ENCODE measurements at places on chromosomes 7 and 10. TPM values are rescaled to one million over a fixed set of nuclear protein-coding genes. Genes with fewer than 3 reads are reported as not detected.

- H3K36me3 ChIP-seq = no peaks in the 10 kb centered on the region
- no peaks in the 10 kb centered on the region for H3K27me3 ChIP-seq
- H3K4me3 ChIP-seq = no peak overlapping the region
- H3K27ac ChIP-seq = peak overlapping the region; percentile 81
- DNase-seq = peak; percentile 40
- peaks cover 33% of the 10 kb centered on the region for H3K4me1 ChIP-seq
Observed at GRCh38 chr7:2099048-2099957, 133.4 kb downstream of the MAD1L1 start.

GRCh38 chr7:77330169-77330882, 85.8 kb downstream of the GSAP start:
- H3K36me3 ChIP-seq = no peaks in the 10 kb centered on the region
- H3K4me1 ChIP-seq = peaks cover 52% of the 10 kb centered on the region
- H3K27me3 ChIP-seq = no peaks in the 10 kb centered on the region

GRCh38 chr7:85602196-85602595, 415.3 kb upstream of the SEMA3D start:
- no peaks in the 10 kb centered on the region for H3K4me1 ChIP-seq
- H3K27me3 ChIP-seq = no peaks in the 10 kb centered on the region
- H3K36me3 ChIP-seq = no peaks in the 10 kb centered on the region
- H3K4me3 ChIP-seq = no peak overlapping the region

DNA sequence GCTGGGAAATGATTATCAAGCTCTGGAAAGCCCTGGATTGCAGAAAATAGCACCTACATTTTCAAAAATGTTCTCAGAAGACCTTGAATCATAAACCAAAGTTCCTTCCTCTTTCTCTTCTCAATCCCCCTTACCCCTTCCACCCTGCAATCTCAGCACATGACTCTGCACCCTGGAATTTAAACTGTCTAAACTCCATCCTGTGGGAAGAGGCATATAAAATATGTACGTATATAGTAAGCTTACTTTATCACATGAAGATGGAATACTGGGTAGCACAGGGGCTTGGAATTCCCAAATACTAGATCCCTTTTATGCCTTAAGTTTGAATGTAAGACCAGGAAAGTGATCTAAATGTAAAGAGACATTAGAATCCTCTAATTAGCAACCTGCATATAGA, 7.7 kb downstream of the AGMO start:
- H3K27ac ChIP-seq = no peak overlapping the region
- DNase-seq = no peak
- no peaks in the 10 kb centered on the region for H3K4me1 ChIP-seq
- no peaks in the 10 kb centered on the region for H3K36me3 ChIP-seq
- H3K27me3 ChIP-seq = no peaks in the 10 kb centered on the region

The LRRN3 gene
- not detected for total RNA-seq

The GRB10 gene
- not detected for total RNA-seq

The NOS3 gene
- total RNA-seq = 62.5 TPM
